DND-41 (cell line): ENCODE measurements at places on chromosomes 4 and X.

DNA sequence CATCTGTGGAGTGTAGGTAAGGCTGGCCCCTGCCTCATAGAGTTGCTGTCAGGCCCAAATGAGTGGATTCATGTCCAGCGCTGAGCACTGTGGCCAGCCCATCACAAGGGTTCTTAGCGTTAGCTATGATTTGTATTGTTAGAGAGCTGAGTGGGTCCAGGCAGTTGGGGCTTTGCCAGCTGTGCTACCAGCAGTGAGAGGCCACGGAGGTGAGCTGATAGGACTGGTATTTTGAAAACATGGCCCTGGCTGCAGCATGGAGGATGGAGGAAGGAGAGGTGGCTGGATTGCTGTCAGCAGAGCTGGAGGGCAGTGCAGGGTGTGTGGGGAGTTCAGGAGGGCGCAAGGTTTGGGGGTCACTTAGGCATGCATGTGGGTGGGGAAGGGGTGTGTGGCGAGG lies 69.8 kb downstream of the PSAPL1 start:
- DNase-seq, result no peak

- DNase-seq, result no peak
These were observed 241.6 kb upstream of the PUDP start for GRCh38 chrX:7389576-7389975.

- DNase-seq, result peak; percentile 17
These were observed 287.7 kb upstream of the PCDH18 start for GRCh38 chr4:137819964-137820383.

GRCh38 chrX:21700275-21700674 lies 42.1 kb upstream of the KLHL34 start:
- no peak for DNase-seq
